ENCODE measurements at places on chromosomes 3 and 15.

DNA sequence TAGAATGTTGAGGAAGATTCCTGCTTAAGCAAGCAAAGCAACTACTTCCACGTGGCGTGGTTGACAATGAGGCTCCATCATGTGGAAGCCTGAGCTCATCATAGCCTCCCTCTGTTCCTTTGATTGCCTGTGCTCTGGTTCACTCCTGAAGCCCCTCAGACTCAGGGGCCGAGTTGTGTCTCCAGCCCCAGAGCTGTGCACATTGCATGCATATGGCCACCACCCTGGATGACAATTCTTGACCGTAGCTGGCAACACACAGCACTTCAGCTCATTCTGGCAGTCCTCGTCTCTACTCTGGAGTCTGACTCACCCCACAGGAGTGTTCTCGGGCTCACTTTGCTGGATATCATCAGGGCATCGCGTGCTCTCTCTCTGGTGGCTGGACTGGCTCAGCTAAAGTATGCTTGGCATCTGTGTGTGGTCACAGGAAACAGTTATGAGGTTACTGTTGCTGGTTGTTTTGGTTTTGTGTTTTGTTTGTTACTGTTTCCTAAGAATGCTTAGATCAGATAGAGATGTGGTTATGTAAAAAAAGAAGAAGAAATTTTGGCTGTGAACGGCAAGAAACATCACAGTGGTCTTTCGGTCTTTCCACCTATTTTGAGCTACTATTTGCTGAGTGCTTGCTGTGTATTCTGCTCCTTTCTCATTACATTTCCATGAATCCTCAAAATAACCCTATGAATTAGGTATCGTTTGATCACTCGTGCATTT, 41.6 kb upstream of the MRPS22 start:
- DNase-seq, result no peak

DNA sequence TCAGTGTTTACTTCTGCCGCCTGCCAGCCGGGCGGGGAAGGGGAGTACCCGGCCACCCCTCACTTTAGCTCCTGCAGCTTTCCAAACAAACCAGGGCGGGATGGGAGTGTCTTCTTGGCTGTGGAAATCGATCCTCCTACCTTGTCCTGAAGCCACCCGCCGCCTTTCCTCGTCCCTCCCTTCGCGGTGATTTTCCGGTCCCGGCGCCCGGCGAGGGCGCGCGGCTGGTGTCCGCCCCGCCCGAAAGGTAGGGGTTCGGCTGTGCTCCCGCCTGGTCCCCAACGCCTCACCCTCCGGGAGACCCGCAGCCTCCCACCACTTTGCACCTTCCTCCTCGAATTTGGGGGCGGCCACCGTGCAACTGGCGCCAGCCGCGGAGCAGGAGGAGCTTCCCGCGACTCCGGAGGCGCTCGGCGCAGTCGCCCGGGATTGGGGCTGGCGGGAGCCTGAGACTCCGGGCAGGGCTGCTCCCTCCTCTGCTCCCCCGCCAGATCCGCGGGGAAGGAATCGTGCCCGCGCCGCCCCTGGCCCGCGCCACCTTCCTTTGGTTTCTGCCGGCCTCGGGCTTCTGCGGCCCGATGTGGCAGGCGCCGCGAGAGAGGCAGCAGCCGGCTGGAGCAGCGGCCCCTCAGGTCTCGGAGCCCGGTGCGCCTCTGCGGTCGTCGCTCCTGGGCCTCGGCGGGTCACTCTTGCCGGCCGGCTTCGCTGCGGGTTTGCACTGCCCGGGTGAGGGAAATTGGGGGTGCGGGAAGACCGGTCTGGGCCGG, 30.7 kb upstream of the ST3GAL6 start:
- DNase-seq, result peak; percentile 19

DNA sequence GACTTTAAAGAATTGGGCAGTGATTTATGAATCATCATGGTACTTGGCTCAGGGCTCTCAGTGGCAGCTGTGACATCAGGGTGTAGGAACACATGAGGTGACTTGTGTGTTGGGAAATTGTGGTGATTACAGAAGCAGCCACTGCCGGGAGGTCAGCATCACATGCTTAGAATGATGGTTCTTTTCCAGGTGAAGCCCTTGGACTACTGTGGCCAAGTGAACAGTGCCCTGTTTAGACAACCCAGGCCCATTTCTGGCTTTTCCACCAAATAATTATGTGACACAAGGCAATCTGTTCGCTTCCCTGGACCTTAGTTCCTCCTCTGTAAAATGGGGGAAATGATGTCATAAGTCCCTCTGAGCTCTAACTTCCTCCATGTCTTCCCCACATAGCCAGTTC, 139.7 kb upstream of the ROPN1 start:
- no peak for DNase-seq

- no peak for DNase-seq
These were observed 72.8 kb downstream of the KCNH8 start for GRCh38 chr3:19221081-19221480.

DNA sequence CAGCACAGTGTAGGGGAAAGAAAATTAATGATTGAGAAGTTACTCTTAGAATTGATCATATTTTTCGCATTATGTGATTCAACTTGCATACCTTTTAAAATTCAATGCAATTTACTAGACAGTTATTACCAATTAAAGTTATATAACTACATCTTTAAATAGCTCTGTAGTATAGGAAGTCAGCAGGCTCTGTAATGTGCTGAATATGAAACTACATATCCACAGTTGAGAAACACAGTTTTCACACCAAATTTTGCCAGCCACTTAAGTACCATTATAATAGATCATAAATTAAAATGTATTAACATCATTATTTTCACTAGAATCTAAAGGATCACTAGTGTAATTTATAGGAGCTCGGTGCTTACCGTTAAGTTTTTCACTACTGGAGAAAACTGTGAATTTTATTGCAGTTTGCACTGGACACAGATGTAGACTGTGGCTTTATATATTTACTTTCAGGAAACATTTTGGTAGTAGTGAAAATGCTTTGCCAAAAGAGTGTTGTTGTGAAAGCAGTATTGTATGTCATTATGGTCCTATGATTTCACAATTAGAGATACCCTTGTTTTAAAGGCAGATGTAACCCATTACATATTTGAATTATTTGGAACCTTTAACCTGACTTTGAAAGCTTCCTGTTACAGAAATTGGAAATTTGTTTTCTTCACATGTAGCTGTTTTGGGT, 113.6 kb downstream of the PLCL2 start:
- DNase-seq, result no peak

GRCh38 chr3:20849975-20850374, 664.0 kb upstream of the SGO1 start:
- DNase-seq, result no peak

- DNase-seq, result no peak
These were observed 9.1 kb downstream of the MESP2 start for GRCh38 chr15:89785064-89785773.

- peak; percentile 19 for DNase-seq
These were observed at the start of gene CD276 for GRCh38 chr15:73683777-73684580. CD276 (plus strand) TSS chr15:73684383; CDS start chr15:73699640, 15,257 bp downstream.

- DNase-seq, result no peak
These were observed 48.9 kb upstream of the POLG start for GRCh38 chr15:89383365-89384175.

DNA sequence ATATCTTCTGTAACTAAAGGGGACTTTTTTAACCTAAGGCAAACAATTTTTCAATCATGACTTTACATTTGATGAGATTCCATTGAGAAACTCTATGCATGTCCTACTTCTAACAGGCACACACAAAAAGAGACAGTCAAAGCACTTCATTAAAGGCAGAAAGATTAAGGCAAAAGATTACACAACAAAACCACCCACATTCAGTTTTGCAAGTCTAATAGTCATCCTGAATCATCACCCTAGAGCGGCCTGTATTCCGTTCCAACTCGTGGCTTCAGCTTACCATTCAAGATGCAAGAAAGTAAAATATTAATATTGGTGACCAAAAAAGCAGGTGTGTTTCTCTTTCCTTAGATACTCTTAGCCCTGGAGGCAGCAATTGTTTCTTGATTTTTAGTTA, 205.9 kb downstream of the P3H2 start:
- no peak for DNase-seq
